ENCODE measurements at places on chromosomes 1 and 21.

DNA sequence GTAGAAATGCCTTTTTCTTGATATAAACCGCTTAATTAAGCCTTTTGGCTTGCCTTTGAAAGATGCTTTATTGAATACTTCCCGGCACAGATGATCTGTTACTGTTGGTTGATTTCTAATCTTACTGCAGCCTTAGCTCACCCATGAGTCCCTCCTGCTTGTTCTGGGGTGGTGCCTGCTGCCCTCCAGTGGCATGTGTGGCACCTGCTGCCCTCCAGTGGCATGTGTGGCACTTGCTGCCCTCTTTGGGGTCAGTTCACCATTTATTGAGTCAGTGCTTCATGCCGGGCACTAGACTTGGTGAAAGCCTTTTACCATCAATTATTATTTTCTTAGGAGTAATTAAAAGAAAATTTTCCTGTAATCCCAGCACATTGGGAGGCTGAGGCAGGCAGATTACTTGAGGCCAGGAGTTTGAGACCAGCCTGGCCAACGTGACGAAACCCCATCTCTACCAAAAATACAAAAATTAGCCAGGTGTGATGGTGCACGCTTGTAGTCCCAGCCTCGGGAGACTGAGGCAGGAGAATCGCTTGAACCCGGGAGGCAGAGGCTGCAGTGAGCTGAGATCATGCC lies 54.3 kb downstream of the ADARB1 start:
- DNase-seq, result peak; percentile 61

- DNase-seq, result no peak
These were observed 326.5 kb downstream of the KIF26B start for GRCh38 chr1:245481261-245481660.

DNA sequence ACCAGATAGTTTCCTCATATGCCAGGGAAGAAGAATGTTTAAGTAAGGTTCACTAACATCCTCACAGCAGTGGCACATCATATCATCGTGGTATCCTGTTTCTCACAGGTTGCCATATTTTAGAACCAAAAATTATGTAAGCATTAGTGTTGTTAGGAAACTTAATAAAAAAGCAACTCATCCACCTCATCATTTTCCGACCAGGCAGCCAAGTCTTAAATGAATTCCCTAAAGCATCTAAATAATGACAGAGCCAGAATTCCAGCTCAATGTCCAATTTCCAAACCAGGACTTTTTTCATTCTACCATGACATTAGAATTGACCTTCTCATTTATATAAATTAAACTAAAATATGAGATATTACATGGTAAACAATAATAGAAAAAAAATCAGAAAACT lies 272.7 kb downstream of the NTNG1 start:
- no peak for DNase-seq

GRCh38 chr1:187655104-187655503 lies 826.4 kb downstream of the PLA2G4A start:
- DNase-seq, result no peak

DNA sequence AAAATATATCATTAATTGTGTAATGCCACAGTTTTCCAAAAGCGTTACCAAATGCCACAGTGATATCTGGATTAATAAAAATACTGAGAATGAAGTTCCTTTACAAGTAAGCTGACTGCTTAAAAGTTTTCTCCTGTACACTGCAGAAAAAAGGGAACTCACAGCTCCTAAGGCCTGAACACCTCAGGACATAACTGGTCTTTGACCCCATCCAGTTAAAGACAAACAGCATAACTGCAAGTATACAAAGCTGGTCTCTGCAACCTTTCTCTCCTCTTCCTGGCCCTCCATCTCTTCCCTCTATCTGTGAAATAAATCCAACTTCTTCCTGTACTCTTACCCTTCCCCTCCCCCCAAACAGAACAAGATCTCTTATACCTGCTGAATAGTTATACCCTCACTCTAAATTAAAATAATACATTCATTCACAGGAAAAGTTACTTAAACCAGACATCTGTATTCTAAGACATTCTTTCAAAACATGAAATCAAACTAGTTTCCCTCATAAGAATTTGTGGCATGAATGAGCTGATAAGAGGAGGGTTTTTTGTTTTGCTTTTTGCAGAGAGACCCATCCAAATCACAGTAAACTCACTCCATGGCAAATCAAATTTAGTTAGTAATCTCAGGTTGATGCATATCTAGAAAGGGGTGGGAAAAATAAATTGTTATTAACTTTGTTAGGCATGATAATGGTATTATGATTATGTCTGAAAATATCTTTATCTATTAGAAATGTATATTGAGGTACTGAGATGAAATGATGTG lies 2.9 kb downstream of the DIPK1A start:
- no peak for DNase-seq

DNA sequence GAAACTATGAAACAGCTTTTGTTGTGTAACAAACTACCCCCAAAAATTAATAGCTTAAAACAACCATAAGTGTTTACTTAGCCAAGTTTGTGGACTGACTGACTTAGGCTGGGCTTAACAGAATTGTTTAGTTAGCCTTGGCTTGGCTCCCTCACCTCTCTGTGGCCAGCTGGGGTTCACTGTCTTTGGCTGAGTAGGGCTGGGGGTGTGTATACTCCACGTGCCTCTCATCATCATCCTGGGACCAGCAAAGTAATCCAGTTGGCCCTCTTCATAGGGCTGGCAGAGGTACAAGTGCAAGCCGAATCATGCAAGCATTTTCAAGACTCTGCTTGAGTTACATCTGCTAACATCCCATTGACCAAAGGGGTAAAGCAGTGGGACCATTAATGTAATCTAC lies 252.3 kb downstream of the BRINP2 start:
- no peak for DNase-seq

- DNase-seq, result no peak
These were observed 3.0 kb upstream of the AHCTF1 start for GRCh38 chr1:246934765-246935164.

DNA sequence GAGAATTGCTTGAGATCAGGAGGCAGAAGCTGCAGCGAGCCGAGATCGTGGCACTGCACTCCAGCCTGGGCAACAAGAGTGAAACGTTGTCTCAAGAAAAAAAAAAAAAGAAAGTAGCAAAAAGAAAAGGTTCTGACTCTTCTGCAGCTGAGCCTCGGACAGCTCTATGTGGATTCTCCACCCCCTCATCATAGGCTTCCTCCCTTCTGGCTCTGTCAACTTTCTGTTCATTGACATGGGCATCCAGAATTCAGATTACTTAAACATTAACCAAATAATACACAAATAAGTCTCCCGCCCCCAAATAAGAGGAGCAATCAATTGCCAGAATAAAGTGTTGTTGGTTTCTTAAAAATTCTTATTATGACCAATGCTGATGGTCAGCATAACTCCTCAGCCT lies 10.0 kb downstream of the SUSD4 start:
- DNase-seq, result no peak

GRCh38 chr1:180981596-180982387 lies 40.9 kb downstream of the STX6 start:
- DNase-seq, result no peak

DNA sequence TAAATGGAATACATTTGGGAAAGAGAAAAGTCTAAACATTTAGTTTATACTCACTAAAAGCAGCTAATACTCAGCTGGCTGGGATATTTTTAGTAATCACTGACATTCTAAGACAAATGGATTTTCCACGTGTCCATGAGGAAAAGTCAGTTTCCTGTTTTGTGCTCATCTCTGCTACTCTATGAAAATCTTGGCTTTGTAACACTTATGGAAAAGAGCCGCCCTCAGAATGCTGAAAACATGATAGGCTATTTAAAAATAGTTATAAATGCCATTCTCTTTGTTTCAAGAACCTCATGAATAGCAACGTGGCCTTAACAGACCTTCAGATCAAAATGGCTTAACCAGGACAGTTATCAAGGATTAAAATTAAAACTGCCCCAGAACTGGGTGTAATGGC lies 29.9 kb downstream of the MRAP start:
- DNase-seq, result no peak
